ENCODE measurements at places on chromosomes 11 and 22.

GRCh38 chr11:1624621-1625020, 2.7 kb upstream of the KRTAP5-4 start:
- no peak for DNase-seq

- no peak for DNase-seq
Observed at GRCh38 chr11:78415338-78415737, 2.3 kb downstream of the GAB2 start.

DNA sequence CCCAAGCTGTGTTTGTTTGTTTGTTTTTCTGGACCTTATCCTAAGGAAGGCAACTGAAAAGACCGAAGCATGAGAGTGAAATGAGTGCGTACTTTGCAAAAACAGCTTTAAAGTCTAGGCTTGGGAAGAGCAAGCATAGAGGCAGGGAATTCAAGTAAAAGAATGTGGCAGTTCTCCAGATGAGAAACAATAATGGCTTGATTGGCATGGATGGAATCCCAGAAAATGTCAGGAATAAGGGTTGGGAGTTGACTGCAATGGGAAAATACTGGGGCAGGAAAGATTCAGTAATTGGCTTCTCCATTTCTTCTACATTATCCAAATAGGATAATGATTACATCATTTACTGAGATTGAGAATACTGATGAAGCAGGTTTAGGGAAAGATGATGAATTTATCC, 17.5 kb downstream of the SAAL1 start:
- DNase-seq: no peak

DNA sequence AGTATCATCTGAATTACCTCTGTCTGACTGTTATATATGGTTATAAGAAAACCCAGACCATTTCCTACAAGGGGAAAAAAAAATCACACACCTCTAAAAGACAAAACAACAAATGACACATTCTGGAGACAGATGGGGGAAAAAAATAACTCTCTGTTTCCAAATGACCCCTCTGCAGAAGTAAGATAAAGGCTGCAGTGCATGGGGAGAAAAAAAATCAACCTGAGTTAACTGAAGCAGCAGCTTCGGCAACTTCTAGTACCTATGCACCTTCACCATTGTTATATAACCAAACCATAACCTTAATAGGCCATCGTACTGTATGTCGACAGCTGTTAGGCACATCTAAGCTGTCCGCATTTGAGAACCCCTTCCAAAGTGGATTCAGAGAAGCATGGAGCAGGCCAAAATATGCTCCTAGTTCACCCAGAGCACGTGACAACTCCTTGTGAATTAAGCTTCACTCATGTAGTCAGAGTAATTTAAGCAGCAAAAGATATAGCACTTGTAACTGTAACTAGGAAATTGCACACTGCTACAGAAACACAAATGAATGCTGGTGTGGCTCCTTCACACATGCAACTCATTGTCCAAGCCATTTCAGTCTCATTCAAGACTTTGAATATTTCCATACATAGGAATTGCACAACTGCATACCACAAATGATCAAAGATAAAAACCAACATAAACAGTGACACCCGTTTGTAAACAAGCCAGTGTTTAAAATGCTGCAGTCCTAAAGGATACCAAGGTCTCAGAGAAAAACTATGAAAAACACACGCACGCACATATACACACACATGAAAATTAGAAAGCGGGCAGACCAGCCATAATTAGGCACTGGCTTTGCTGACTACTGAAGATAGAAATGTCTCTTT, 2.7 kb downstream of the SIK3 start:
- no peak for DNase-seq

DNA sequence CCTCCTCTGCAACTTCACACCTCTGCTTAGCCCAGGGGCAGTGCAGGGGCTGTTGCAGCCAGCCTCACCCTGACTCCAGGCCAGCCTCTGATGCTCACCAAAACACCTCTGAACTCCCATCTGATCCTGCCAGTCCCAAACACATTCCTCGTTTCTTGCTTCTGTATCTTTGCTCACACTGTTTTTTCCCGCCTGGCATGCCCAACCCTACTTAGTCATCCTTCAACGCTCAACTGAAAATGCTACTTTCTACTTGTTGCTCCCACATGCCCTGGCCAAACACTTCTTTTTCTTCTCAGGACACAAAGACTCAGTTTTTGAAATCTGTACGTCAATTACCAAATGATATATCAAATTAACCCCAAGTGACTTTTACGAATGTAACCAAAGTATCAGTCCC, 140.8 kb upstream of the ZBED5 start:
- no peak for DNase-seq

- peak; percentile 35 for DNase-seq
Observed at GRCh38 chr22:38824585-38824984, 19.2 kb downstream of the NPTXR start.

Data from retinal pigment epithelial cell (primary cell).